Ascending aorta (tissue), 2 donors: ENCODE measurements at places on chromosomes 1 and 21.

GRCh38 chr1:145786271-145786670 lies 37.6 kb downstream of the RNF115 start:
- DNase-seq: no peak

DNA sequence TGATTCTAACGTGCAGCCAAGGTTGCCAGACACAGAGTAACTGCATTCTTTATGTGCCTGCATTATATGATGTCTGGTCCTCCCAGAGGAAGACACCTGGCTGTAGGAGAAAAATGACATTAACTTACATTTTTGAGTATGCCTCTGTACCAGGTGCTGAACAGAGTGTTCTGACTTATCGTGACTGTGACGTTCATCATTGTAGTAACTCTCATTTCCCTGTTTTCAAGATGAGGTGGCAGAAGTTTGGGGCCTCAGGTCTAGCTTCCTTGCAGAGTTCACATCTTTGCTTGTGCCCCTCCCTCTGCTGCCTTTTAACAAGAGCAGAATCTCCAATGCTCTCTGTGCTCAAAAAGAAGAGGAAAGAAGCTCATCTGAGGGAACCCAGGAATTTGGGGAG lies 488.0 kb downstream of the AJAP1 start:
- no peak for DNase-seq

GRCh38 chr1:161200421-161200991 lies 1.7 kb upstream of the ADAMTS4 start:
- no peak for DNase-seq

GRCh38 chr1:105172788-105173187 lies 1423.1 kb downstream of the AMY1C start:
- no peak for DNase-seq

DNA sequence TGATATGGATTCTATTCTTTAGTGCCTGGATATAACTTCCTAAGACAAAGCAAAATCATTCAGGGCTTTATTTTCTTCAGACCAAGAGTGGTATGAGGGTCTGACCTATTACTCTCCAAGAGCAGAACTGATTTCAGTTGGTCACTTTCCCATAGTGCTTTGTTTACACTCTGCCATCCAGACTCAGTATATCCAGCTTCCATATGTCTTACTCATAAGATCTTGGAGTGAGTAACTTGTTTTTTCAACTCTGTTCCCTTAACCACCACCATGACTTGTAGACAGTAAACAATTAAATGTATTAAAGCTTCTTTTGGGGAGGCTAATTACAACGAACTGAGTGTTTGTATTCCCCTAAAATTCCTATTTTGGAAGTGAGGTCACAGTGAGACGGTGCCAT lies 83.4 kb downstream of the USP24 start:
- DNase-seq: no peak

GRCh38 chr1:175530622-175531375 lies 212.6 kb downstream of the TNR start:
- no peak for DNase-seq

GRCh38 chr1:67194209-67194863 lies 28.1 kb downstream of the IL23R start:
- no peak for DNase-seq

GRCh38 chr1:221162352-221162751 lies 283.1 kb downstream of the HLX start:
- no peak for DNase-seq

GRCh38 chr1:160797861-160798273 lies 1.9 kb downstream of the LY9 start:
- no peak for DNase-seq

GRCh38 chr1:22849770-22850169 lies 122.9 kb downstream of the LACTBL1 start:
- DNase-seq: no peak

DNA sequence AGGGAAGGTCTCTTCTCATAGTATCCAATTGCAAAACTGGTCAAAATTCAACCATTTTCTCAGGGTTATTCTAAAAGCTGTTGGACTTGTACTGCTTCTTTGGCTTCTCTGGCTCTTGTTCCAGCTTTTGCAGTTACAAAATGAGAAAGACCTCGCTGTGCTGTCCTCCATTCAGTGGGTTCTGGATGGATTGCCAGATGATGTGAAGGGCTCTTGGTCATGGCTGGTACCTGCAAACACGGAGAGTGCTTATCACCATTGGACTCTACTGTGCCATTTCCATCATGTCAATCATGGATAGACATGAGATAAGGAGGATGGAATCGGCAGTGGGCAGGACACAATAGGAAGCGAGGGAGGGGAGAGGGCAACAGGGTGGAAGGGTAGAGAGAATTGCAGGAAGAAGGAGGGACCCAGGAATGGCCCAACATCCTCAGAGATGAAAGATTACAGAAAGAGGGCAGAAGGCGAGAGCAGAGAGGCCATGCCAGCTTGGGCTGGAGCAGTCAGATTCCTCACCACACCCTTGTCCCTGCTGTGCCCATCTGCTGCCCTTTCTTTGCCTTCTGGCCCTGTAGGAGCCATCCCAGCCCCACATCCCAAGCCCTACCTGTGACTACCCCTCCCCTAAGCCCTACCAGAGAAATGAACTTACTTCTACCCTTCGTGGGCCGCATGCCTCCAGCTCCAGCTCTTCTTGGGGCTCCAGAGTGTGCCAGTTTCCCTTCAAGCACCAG lies 70.3 kb downstream of the HIVEP3 start:
- DNase-seq: no peak

- DNase-seq: no peak
Observed at GRCh38 chr1:24297187-24297851, 21.8 kb upstream of the GRHL3 start.

- no peak for DNase-seq
Observed at GRCh38 chr1:81512252-81513003, 288.3 kb upstream of the ADGRL2 start.

GRCh38 chr1:165632152-165632469 lies 1.1 kb downstream of the MGST3 start:
- no peak for DNase-seq

- no peak for DNase-seq
Observed at GRCh38 chr21:44354001-44354405, 582 bp downstream of the TRPM2 start.

GRCh38 chr21:31195334-31196015 lies 148.6 kb downstream of the TIAM1 start:
- no peak for DNase-seq

- DNase-seq: no peak
Observed at GRCh38 chr1:47841356-47841755, 155.8 kb downstream of the TRABD2B start.

- DNase-seq: peak; percentile 91
Observed at GRCh38 chr1:42940851-42941639, 17.6 kb downstream of the SLC2A1 start.

- no peak for DNase-seq
Observed at GRCh38 chr1:31510853-31511789, 65.2 kb upstream of the TINAGL1 start.

- no peak for DNase-seq
Observed at GRCh38 chr1:67761091-67761490, 72.2 kb downstream of the GNG12 start.

DNA sequence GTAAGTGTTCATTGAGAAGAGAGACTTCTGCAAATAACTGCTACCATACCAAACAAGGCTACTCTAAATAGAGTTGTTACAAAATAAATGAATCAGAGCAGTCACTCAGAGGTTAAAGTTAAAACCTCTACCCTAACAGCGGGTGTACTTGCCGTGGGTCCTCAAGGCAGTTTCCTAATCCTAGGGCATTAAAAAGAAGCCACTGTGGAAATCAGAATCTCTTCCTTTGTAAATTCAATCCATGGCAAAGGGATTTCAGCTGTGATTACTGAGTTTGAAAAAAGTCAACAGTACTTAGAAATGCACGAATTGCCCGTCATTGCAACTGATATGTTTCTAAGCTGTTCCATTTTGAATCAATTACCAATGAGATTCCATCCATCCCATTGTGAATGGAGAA lies 13.5 kb downstream of the TBX15 start:
- no peak for DNase-seq

DNA sequence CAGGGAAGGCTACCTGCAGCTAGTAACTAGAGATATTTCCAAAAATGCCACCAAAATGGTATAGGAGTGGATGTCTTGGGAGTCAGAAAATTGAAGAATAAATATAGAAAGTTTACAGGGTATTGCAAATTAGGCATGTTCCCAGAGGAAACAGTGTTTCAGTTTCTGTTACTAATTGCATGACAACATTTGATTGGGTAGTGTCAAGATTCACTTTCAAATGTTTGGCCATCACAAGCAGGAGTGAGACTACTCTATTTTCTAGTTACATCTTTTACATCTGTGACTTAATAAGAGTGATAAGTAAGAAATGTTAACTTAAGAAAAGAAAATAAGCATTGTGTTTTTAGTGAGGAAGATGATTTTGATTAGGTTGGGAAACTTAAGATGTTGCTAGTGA lies 30.2 kb downstream of the AMY1C start:
- no peak for DNase-seq

DNA sequence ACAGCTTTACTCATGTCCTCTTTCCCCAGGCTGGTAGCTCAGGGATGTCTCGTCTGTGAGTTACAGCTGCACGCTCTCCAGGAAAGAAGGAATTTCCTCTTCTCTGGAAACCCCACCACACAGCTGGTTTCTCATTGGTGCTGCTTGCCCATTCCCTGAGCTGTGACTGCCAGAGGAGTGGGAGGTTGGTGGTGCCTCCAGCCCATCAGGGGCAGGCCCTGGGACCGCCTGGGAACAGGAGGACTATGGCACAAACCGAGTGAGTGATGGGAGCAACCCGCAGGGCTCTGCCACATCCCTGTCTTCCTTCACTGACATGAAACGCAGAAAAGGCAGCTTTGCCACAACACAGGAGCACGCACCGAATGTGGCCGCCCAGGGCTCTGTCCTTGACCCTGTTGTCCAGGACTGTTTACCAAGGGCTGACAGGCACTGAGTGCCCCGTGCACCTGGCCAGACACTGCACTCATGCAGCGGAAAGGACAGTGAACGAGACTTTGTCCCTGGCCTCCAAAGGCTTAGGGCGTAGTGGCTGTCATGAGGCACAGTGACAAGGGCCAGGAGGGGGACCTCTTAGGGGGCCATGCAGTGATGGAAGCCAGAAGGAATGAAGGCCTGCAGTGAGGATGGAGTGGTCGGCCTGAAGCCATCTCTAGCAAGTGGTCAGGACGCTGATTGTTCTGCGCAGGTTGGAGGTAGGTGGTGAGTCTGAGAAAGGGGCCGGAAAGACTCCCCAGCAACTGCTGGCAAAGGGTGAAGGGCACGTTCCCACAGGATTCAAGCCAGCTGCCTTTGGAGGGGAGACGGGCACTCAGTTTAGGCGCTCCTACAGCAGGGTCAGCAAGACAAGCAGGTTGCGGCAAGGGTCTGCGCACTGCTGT lies 1.7 kb upstream of the CCNL2 start:
- DNase-seq: no peak

DNA sequence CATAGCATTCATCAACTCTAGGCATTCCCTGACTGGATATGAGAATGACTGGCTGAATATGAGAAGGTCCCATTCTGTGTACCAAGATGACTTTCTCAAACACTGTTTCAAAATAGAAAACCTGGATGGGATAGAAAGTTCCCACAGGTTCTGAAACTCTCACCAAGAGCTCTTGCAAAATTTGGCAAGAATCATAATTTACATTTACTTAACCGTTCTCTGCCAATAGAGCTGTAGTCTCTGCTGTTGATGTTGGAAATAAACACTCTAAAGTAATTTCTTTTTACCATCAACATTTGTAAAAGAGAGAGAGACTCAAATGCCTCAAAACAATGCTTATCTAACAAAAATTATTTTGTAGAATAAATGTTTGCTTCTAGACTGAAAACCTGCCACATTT lies 221.1 kb downstream of the LMO4 start:
- no peak for DNase-seq

GRCh38 chr1:36816348-36816747 lies 218.0 kb downstream of the GRIK3 start:
- no peak for DNase-seq

GRCh38 chr1:119873135-119874015 lies 22.9 kb downstream of the ADAM30 start:
- no peak for DNase-seq

DNA sequence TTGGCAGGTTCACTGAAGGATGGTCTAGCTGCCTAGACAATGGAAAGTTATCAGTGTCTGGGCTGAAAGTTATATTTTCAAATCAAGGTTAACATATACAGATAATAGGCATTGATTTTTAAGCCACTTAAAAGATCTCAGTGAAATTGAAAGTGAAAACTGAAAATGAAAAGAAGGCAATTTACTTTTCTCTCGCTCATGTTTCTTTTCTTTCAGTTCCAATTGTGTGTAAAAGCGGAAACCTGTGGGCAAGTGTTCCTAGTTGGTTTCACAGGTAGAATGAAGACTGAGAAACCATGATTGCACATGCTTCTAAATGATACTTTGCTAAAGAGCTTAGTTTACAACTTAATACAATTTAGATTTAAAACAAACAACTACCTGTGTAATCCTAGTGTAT lies 383.7 kb downstream of the ZP4 start:
- DNase-seq: no peak

- DNase-seq: no peak
Observed at GRCh38 chr1:107477233-107477632, 336.4 kb downstream of the NTNG1 start.

- DNase-seq: no peak
Observed at GRCh38 chr21:44780767-44781459, 20.7 kb downstream of the UBE2G2 start.

- no peak for DNase-seq
Observed at GRCh38 chr1:73860421-73860950, 337.5 kb downstream of the LRRIQ3 start.

DNA sequence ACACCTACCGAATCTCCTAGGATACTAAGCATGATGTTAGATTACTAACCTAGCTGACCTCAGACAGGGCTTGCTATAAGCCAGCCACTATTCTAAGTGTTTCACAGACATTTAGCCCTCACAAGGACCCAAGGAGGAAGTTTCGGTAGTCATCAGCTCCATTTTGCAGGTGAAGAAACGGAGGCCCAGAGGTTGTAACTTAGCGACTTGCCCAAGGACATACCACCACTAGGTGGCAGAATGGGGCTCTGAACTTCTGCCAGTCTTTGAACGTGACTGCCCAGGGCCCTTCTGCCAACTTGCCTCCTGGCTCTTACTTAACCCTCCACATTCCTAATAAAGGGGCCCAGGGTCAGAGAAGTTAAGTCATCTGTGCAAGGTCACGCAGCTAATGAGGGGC lies 283.5 kb downstream of the C1orf94 start:
- no peak for DNase-seq

- DNase-seq: no peak
Observed at GRCh38 chr1:58325866-58326265, 220.7 kb downstream of the OMA1 start.

GRCh38 chr1:194950584-194950983 lies 1657.7 kb downstream of the KCNT2 start:
- DNase-seq: no peak

DNA sequence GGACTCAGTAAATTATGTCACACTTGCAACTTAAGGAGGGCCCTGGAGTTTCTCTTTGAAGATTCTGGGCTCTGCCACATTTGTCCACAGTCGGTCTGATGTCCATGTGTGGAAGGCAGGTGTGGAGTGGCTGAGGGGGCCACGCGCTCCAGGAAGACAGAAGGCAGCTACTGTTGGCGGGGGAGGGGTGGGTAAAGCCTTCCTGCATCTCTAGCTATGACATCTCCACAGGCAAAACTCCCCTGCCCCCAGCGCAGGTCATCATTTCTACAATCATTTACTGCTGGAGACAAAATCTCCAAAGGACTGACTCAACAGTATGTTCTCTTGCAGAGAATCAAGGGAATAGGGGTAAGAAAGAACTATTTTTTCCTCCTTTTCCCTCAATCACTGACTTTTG lies 11.4 kb upstream of the TSPEAR start:
- DNase-seq: no peak
